ENCODE measurements at places on chromosomes 12 and 14. TPM values are rescaled to one million over a fixed set of nuclear protein-coding genes. Genes with fewer than 3 reads are reported as not detected.
A peak's percentile ranks its signal among the peaks of the same experiment; 100 is the strongest.

DNA sequence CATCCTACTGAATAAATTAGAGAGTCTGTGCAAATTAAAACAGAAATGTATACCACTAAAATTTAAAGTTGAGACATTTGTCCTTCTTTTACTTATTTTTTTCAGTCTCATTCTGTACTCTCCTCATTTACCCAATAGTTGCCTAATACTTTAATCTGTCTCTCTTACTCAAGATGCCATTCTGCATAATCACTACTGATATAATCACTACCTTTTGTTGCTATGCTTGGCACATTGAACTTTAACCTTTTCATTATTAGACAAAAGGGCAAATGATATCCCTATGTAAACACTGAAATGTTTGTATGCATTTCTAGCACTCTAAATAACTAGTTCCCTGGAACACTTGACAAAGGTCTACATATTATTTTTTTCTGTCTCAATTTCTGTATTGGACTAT is 1108.3 kb upstream of the FLRT2 start:
- H3K36me3 ChIP-seq, result no peaks in the 10 kb centered on the region
- no peak for DNase-seq
- no peak overlapping the region for H3K27ac ChIP-seq
- peaks cover 2% of the 10 kb centered on the region for H3K27me3 ChIP-seq

DNA sequence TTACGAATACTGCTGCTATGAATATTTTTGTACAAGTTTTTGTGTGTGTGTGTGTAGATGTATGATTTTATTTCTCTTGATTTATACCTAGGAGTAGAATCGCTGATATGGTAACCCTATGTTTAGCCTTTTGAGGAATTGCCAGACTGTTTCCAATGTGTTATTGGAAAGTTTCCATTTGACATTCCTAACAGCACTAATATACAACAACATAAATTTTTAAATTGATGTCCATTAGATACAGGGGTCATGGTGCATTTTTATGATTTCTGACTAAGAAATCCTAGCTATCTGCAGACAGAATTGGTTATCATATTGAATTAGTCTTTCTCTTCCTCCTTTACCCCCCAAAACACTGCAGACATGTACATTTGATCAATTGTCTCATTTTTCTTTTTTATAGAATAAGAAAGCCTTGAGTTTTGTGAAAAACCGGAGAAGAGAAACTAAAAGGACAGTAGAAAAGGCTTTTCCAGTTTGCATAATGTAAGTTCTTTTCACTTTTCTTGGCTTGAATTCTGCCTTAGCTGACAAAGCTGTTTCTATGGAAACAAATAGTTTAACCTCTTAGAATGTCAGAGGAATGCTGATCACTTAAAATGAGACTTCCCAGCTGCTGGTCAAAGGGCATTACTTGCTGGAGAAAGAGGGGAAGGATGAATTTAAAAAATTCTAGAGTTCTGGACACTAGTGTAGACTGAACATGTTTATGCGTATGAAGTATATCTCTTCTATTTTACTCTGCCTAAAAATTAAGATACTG is 28.2 kb downstream of the PALS1 start:
- H3K4me3 ChIP-seq, result peak overlapping the region; percentile 71
- peak; percentile 68 for DNase-seq
- H3K36me3 ChIP-seq, result peaks cover 40% of the 10 kb centered on the region
- peak overlapping the region; percentile 85 for H3K27ac ChIP-seq

DNA sequence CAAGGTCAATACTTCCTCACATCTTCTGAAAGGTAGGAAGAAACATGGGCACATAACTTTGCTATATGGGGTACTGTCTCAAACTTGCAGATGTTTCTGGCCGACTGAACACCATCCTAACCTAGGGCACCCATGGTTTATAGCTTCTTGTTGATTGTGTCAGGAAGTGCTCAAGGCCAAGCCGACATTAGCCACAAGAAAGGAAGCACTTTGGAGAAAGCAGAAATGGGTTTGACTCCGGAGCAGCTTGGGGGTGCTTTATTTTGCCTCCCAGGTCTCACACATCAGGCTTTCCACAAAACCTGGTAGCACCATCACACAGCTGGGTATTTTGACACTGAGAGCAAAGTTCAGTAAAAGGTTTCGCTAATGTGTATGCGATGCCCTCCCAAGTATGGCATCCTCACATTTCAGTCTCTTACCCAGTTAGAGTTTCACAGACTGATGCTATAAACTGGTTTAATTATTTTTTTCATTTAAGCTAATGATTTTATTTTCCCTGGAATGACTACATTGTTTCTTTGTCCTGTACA is 25.2 kb upstream of the BHLHE41 start:
- no peaks in the 10 kb centered on the region for H3K27me3 ChIP-seq
- H3K4me1 ChIP-seq, result peaks cover 53% of the 10 kb centered on the region
- no peak overlapping the region for H3K4me3 ChIP-seq
- H3K27ac ChIP-seq, result peak overlapping the region; percentile 74
- DNase-seq, result no peak

- H3K36me3 ChIP-seq, result no peaks in the 10 kb centered on the region
- H3K27me3 ChIP-seq, result peaks cover 11% of the 10 kb centered on the region
- no peak overlapping the region for H3K27ac ChIP-seq
- no peak for DNase-seq
- H3K4me1 ChIP-seq, result no peaks in the 10 kb centered on the region
Measured at GRCh38 chr12:63163541-63163940, 12.5 kb upstream of the AVPR1A start.

GRCh38 chr12:85325442-85325841 is 45.4 kb downstream of the ALX1 start:
- no peak for DNase-seq
- no peak overlapping the region for H3K4me3 ChIP-seq
- no peak overlapping the region for H3K27ac ChIP-seq
- peaks cover 3% of the 10 kb centered on the region for H3K27me3 ChIP-seq
- H3K4me1 ChIP-seq, result no peaks in the 10 kb centered on the region
- no peaks in the 10 kb centered on the region for H3K36me3 ChIP-seq

- H3K4me1 ChIP-seq, result peaks cover 22% of the 10 kb centered on the region
- 0 out of 2 replicates have a peak overlapping the region, but pooled peaks have one; percentile 17 for H3K27ac ChIP-seq
- DNase-seq, result no peak
- no peak overlapping the region for H3K4me3 ChIP-seq
- no peaks in the 10 kb centered on the region for H3K36me3 ChIP-seq
- H3K27me3 ChIP-seq, result no peaks in the 10 kb centered on the region
Measured at GRCh38 chr14:86673523-86673969, 1143.6 kb downstream of the FLRT2 start.

- no peaks in the 10 kb centered on the region for H3K27me3 ChIP-seq
- peak overlapping the region; percentile 61 for H3K27ac ChIP-seq
- H3K4me3 ChIP-seq, result no peak overlapping the region
Measured at GRCh38 chr14:61466249-61466904, 145.0 kb downstream of the PRKCH start.

DNA sequence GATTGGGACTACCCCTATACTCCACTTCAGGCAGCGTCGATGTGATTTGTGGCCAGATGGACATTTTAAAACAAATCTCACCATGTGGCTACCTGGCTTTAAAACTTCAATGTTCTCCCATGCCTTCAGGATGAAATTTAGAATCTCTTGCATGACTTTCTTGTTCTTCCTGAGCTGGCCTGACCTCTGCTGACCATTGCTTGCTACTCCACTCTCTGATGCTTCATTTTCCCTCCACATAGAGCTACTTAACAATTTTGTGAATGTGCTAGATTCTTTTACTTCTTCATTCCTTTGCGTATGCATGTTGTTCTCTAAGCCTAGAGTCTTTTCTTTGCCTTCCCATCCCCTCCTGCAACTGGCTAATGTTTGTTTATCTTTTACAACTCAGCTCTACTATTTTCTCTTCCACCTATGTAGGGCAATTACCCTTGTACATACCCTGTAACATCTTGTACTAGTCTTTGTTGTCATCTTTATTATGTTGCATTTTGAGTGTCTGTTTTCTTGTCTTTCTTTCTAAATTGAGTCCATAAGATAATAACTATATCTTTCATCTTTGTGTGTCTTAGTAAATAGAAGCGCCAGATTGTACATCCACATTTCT is 41.2 kb downstream of the YLPM1 start:
- H3K4me3 ChIP-seq, result no peak overlapping the region
- peak; percentile 57 for DNase-seq
- H3K27ac ChIP-seq, result no peak overlapping the region
- H3K36me3 ChIP-seq, result peaks cover 4% of the 10 kb centered on the region
- H3K4me1 ChIP-seq, result 0 out of 2 replicates have a peak, but pooled peaks cover 8% of the 10 kb centered on the region

DNA sequence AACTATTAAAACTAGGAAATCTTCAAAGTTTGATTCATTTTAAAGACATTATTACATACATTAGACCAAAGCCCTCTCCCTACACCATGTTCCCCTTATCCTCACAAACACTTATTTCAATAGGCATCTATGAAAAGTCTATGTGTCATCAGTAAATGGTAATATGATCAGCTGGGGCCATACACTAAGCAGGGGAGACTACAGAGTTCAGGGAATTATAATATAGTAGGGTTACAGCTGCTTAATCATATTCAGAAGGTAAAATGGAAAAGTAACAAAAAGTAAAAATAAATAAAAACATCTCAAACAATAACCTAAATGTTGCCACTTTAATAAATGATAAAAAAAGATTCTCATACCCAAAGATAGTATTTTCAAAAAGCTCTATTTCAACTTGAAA is 29.1 kb downstream of the PAWR start:
- DNase-seq, result no peak
- H3K27me3 ChIP-seq, result no peaks in the 10 kb centered on the region
- H3K27ac ChIP-seq, result peak overlapping the region; percentile 45
- peaks cover 61% of the 10 kb centered on the region for H3K4me1 ChIP-seq

DNA sequence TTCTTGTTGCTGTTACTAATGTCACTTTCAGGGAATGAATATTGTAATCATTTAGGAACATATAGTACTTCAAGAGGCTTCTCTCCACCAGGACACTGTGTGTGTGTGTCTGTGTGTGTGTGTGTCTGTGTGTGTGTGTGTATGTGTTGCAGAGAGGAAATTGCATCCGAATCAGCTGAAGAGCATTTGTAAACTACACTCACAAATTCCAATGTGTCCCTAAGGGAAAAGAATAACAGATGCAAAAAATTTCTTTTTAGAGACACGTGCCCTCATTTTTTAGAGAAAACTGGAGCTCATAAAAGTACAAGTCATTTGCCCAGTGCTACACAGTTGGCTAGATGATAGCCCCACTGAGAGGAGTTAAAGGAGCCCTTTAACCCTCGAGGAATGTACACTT is 168.8 kb downstream of the ANO4 start:
- H3K4me3 ChIP-seq, result no peak overlapping the region
- no peaks in the 10 kb centered on the region for H3K36me3 ChIP-seq
- H3K27ac ChIP-seq, result no peak overlapping the region
- no peak for DNase-seq
- H3K27me3 ChIP-seq, result peaks cover 2% of the 10 kb centered on the region

DNA sequence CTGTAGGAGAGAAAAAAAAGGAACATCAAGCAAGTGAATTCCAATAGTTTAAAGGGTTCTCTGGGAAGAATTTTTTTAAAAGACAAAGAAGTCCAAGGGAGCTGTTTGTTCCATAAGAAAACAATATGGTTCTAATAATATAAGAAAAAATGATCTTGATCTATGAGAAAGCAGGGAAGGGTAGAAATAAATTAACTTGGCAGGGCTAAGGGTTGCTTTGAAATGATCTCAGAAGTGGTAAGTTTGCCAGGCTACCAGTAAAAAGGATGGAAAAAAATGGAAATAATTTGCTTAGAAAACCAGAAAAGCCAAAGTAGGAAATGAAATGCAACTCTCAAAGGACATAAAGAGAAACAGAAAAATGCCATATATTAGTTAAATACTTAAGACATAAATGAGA is 41.7 kb upstream of the EMP1 start:
- H3K4me1 ChIP-seq, result peaks cover 14% of the 10 kb centered on the region
- no peaks in the 10 kb centered on the region for H3K27me3 ChIP-seq
- H3K4me3 ChIP-seq, result no peak overlapping the region

GRCh38 chr12:99453836-99454538 is 193.6 kb upstream of the GARIN6 start:
- no peak for DNase-seq
- no peak overlapping the region for H3K27ac ChIP-seq
- peaks cover 1% of the 10 kb centered on the region for H3K27me3 ChIP-seq
- H3K4me3 ChIP-seq, result no peak overlapping the region
- H3K36me3 ChIP-seq, result no peaks in the 10 kb centered on the region
- no peaks in the 10 kb centered on the region for H3K4me1 ChIP-seq

- peaks cover 6% of the 10 kb centered on the region for H3K27me3 ChIP-seq
- no peak overlapping the region for H3K4me3 ChIP-seq
- no peak overlapping the region for H3K27ac ChIP-seq
Measured at GRCh38 chr14:38930898-38931297, 172.1 kb downstream of the SEC23A start.

DNA sequence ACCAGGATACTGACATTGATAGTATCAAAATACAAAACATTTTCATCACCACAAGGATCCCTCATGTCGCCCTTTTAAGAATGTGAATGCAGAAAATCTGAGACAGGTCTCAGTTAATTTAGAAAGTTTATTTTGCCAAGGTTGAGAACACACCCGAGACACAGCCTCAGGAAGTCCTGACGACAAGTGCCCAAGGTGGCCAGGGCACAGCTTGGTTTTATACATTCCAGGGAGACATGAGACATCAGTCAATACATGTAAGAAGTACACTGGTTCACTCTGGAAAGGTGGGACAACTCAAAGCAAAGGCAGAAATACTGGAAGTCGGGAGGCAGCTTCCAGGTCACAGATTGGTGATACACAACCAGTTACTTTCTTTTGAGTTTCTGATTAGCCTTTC is 235.2 kb upstream of the KRR1 start:
- DNase-seq, result no peak
- H3K27me3 ChIP-seq, result peaks cover 2% of the 10 kb centered on the region
- H3K4me1 ChIP-seq, result peaks cover 69% of the 10 kb centered on the region
- peaks cover 13% of the 10 kb centered on the region for H3K36me3 ChIP-seq
- H3K27ac ChIP-seq, result peak overlapping the region; percentile 24

- no peaks in the 10 kb centered on the region for H3K27me3 ChIP-seq
- H3K27ac ChIP-seq, result peak overlapping the region; percentile 92
- H3K4me3 ChIP-seq, result no peak overlapping the region
- H3K36me3 ChIP-seq, result peaks cover 5% of the 10 kb centered on the region
Measured at GRCh38 chr12:54228471-54228870, 39.7 kb upstream of the SMUG1 start.

- no peak for DNase-seq
- no peaks in the 10 kb centered on the region for H3K27me3 ChIP-seq
- peaks cover 42% of the 10 kb centered on the region for H3K4me1 ChIP-seq
Measured at GRCh38 chr12:88468581-88468980, 111.7 kb downstream of the KITLG start.

Gene EMP1
- total RNA-seq, result 244 TPM

Gene OVCH1
- not detected for total RNA-seq

Gene TWF1
- total RNA-seq, result 140 TPM

Gene C12orf54
- total RNA-seq, result not detected

Gene PTHLH
- total RNA-seq, result 0.68 TPM

Gene GPR135
- total RNA-seq, result 2.3 TPM

Gene JPH4
- total RNA-seq, result not detected

Measured in HFFc6 (cell line).